ENCODE measurements at places on chromosomes 5 and 9.
A peak's percentile ranks its signal among the peaks of the same experiment; 100 is the strongest.

- no peak for DNase-seq
These were observed 26.9 kb downstream of the GOLM1 start for GRCh38 chr9:86072394-86072877.

DNA sequence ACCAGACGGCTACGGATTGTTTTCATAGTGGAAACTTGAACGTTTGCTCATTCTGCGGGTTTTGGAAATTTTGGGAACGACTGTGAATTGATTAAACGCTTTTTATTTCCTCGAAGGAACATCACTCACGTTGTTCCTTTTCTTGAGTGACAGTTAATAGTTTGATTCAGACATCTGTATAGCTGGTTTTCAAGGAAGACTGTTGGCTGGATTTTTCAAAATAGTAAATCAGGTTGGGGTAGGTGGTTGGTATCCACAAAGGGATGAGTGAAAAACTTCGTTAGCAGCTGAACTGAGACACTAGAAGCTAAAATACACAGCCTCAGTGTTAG, 1.1 kb downstream of the TGFBR1 start:
- no peak for DNase-seq

DNA sequence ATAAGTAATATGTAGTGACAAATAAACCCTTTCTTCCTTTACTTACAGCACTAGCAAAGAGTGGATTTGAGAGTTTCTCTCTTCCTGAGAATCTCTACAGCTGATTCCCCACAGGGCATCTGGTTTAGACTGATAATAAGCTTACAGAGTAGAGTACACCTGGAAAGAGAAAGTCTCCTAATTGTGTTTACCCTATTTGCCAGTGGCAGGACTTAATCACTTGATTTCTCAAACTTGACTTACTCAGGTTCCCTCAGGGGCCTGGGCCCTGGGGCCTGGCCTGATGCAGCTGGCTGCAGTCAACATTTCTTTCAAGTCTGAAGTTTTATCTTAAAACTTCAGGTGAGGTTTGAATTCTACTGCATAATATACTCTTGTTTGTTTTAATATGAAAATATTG, 38.0 kb upstream of the UBTD2 start:
- DNase-seq, result no peak

DNA sequence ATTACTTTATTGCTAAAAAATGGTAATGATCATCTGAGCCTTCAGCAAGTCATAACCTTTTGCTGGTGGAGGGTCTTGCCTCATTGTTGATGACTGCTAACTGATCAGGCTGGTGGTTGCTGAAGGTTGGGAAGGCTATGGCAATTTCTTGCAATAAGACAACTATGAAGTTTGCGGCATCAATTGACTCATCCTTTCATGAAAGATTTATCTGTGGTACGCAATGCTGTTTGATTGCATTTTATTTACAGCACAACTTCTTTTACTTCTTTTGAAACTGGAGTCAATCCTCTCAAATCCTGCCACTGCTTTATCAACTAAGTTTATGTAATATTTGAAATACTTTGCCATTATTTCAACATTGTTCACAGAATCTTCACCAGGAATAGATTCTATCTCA, 58.3 kb upstream of the ACO1 start:
- DNase-seq, result no peak

DNA sequence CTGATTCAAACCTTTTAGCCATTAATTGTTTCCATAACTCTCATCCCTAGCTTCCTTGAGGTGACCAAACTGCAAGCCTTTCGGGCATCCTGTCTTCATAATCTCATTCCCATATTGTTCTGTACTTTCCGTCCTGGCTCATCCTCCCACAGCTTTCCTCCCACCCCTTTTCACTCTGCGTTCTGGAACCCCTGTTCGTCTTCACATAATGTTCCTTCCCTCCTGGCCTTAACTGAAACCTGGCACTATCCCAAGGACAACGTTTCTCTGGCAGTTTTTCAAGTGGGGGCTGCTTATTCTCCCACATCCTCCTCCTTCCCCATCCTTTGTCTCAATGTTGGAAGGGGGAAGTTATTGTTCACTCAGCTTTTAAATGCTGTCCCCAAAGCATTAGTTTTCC, 1.5 kb downstream of the ZNF189 start:
- DNase-seq, result no peak

DNA sequence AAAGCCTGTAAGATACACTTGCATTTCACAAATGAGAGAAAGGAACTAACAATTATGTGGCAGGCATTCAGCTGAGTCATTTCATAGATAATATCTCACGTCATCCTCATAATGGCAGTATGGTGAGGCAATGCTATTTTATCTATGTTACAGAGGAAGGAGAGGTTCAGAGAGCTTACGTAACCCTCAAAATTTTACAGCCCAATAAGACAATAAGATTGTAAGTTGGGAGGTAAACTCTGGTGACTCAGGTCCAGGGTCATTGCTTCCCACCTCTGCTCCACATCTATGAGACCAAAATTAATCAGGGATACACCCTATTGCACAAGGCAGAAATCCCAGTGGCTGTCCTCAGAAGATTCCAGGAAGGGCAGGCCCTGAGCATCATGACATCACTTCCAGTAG, 309.7 kb downstream of the NSG2 start:
- peak; percentile 37 for DNase-seq

DNA sequence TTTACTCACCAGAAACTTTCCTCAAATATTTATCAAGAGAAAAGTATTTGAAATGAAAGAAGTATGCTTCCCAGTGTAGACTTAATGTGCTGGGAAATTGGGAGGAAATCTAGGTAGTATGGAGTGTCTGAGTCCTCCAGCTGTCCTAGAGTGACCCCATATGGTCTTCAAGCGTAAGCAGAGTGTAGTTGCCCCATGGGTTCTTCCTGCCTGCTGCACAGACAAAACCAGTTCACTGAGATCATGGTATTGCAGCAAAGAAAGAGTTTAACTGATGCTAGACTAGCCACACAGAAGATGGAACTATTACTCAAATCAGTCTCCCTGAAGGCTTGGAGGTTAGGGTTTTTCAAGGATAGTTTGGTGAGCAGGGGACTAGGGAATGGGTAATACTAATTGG, 114.9 kb upstream of the PRLR start:
- no peak for DNase-seq

DNA sequence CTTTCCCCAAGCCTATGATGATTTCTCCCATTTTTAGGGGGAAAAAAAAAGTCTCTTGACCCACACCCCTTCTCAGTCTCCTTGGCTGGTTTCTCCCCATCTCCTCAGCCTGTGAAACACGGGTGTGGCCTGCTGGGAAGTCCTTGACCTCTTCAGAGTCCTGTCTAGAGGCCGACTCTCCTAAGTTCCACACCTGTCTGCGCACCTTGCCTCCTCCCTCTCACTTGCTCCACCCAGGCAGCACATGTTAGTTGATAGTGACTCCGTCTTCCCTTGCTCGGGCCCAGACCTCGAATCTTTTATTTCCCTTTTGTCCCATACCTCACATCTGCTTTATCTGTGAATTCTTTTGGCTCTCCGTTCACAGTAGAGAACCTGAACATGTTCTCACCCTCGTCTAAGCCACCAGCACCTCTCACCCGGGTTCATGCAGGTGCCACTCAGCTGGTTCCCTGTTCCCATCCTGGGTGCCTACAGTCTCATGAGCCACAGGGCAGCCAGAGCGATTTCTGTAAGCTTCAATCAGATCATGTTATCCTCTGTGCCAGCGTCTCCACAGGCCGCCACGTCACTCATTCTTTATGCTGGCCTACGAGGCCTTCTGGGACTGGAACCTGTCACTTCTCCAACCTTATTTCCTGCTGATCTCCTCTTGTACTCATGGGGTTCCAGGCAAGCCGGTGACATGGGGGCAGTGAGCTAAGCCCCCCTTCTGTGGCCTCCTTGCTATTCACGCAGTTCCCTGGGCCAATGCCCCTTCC, 51.7 kb upstream of the LRRTM2 start:
- no peak for DNase-seq

- DNase-seq, result no peak
These were observed 12.8 kb upstream of the ZFP62 start for GRCh38 chr5:180873615-180874520.

- DNase-seq, result no peak
These were observed 293.4 kb upstream of the PTGER4 start for GRCh38 chr5:40386289-40386688.

DNA sequence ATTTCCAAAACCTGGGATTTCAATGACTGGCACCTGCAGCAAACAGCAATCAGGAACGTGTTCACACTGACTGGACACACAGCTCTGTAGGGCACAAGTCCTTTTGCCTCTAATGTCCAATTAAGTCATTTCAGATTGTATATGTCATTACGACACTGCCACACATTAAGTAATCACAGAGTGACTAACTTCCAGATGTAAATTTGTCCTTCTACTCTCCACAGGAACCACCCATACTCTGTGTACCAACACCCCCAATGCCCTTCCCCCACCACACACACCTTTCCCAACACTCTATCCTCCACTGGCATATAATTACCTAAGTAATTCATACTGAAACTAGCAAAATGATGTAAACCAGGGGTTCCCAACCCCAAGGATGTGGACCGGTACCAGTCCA, 30.5 kb downstream of the LARS1 start:
- no peak for DNase-seq

DNA sequence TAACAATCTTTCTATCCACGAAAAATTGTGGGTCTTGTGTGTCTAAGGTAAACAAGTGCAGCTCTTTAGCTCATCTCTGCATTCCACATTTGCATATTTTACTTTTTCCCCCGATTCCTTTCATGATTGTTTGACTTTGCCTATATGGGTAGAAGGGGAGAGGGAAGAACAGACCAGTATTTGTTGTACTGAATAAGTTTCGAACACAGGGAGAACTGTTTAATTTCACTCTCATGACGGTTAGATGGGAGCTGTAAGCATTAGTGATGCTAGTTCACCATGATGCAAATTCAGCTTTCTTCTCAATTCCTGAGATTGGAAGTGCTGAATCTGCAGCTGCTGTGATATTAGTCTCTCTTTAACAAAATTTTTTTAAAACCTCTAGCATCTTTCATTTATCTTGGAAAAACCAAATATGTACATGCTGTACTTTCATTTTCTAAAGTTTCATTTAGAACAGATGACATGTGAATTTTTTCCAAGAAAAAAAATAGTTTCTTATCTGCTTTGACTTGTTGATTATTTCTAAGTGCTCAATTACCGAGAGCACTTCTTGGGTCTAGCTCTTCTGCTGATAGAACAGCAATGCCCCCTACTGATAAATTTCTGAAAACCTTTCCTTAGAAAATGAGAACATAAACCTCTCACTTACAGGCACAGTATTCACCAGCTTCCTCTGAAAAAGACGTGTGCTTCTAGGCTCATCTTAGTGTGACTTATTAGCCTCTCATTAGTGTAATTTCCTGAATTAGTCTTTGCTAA, 149.5 kb downstream of the BAAT start:
- DNase-seq, result no peak

GRCh38 chr9:6811436-6811835, 53.7 kb downstream of the KDM4C start:
- DNase-seq, result no peak

- DNase-seq, result no peak
These were observed 109.8 kb downstream of the SERINC5 start for GRCh38 chr5:80146046-80146445.

GRCh38 chr9:112599732-112600131, 113.1 kb downstream of the KIAA1958 start:
- no peak for DNase-seq

GRCh38 chr5:140925806-140926442, at the start of gene PCDHAC1:
Gene PCDHAC1 (plus strand): TSS chr5:140926299. CDS start chr5:140926893, 594 bp downstream.
- DNase-seq, result no peak

- no peak for DNase-seq
These were observed 343.0 kb downstream of the RAB3C start for GRCh38 chr5:58925627-58926540.

- DNase-seq, result no peak
These were observed 19.5 kb downstream of the BTNL9 start for GRCh38 chr5:181059297-181060230.

- no peak for DNase-seq
These were observed 64.3 kb downstream of the CPLANE1 start for GRCh38 chr5:37184748-37185364.

GRCh38 chr5:36939969-36940858, 63.6 kb downstream of the NIPBL start:
- DNase-seq, result no peak

GRCh38 chr5:101942321-101942882, 353.7 kb downstream of the SLCO4C1 start:
- DNase-seq, result no peak

GRCh38 chr5:126448720-126449119, 25.5 kb downstream of the GRAMD2B start:
- DNase-seq, result no peak

GRCh38 chr5:68848091-68848490, 245.7 kb upstream of the SLC30A5 start:
- no peak for DNase-seq

All from skeletal muscle cell (primary cell).